ENCODE measurements at places on chromosomes 16 and 17.

GRCh38 chr17:49694847-49695697 is 12.7 kb downstream of the SLC35B1 start:
- DNase-seq: peak; percentile 64

- DNase-seq: no peak
Measured at GRCh38 chr16:78842950-78843349, 743.5 kb downstream of the WWOX start.

DNA sequence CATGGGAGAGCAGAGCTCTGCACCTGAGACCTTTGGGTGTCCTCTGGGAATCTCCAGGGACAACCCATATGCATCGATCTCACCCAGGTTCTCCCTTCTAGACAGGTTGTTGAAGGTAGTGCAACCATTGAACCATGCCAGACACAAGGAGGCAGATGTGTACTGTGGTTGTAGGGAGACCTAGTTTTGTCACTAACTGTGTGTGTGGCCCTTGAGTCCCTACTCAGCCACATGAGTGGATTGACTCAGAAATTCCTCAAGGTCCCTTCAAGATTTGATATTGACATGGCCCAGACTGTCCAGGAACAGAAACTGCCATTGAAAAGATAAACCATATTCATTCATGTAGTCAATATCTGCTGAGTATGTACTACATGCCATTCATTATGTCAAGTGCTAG is 396.4 kb upstream of the CCL2 start:
- DNase-seq: peak; percentile 59

DNA sequence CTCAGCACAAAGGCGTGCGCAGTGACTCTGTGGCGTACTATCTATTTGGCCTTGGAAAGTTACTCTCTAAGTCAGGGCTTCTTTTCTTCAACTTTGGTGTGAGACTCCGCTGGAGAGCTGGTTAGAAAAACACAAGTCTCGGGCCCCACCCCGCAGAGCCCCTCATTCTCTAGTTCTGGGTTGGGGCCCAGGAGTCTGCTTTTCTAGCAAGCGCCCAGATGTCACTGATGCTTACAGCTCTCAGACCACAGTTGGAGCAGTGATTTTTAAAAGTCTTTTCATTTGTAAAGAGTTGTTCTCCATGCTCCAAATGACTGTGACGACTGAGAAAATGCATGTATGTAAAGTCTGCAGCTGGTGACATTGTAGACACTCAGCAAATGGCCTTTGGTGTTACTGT is 582.3 kb downstream of the WWOX start:
- DNase-seq: no peak

- DNase-seq: no peak
Measured at GRCh38 chr16:60712144-60712543, 1324.1 kb downstream of the CDH8 start.

DNA sequence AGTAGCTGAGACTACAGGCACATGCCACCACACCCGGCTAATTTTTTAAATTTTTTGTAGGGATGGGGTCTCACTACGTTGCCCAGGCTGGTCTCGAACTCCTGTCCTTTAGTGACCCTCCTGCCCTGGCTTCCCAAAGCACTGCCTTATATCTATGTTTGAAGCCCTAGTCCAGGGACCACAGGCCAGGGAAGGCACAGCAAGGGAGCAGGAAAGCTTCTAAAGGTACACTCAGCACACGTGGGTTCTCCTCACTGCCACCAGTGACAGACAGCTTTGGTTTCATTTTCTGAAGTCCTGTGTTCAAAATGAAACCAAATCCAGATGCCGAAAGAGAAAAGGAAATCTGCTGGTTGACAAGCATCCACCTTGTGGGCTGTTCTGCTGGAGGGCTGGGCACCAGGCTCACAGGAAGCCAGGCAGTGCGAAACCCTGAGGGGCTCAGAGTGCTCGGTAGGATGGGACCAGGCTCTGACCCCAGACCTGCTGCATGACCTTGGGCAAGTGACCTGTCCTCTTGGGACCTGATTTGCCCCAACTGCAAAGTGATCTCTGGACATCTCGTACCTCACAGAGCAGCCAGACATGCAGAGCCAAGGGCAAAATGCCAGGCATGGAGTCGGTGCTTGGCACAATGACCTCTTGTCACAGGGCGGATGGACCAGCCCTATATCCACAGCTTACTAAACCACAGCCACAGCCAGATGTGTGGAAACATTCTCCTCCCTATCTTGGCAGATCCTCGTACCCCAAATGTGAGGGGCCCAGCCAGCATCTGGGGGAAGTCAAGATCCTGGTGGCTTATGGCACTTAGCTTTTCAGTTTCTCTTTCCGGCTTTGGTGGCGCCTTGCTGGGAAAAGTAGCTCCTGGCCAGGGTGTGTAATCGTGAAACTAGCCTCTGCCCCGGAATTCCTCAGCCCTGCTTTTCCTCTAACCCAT is 2.8 kb upstream of the SOCS1 start:
- no peak for DNase-seq

- no peak for DNase-seq
Measured at GRCh38 chr17:41451154-41451728, 10.5 kb upstream of the KRT38 start.

DNA sequence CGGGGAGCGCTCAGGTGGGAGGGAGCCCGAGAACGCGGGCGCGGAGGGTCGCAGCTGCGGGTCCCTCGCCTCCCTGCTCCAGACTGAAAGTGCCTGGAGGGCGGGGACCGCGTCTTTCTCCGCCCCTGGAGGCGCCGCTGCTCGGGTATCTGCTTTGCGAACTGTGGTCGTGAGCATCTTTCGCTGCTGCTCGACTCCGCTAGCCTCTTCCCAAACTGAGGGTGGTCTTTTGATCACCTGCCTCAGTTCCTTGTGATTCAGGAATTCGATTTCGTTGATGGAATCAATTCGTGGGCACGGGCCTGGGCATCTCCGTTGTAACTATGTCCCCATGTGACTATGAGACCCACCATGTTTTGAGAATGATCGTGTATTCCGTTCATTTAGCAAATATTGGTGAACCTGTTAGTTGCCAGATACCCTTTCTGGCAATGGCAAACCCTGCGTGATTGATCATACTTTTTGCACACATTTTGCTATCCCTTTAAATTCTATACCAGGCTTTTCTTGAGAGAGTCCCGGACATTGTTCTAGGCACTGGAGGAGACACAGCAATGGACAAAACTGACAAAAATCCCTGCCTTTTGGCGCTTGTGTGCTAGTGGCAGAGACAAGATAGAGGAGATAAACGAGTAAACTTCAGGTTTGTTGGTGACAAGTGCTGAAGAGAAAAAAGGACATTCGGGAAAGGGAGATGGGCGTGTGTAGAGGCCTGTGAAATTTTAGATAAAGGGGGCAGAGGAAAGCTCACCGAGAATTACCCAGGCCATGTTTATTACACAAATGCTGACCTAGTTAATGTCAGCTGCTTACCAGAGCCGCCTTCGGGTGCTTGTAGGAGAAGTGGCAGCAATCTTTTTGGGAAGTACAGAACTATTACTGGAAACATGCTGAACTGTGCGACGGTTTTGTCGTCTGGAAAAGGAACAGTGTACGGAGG is 948 bp downstream of the UTP18 start:
- no peak for DNase-seq

GRCh38 chr17:77129568-77130301 is 11.0 kb upstream of the SEC14L1 start:
- peak; percentile 75 for DNase-seq

- DNase-seq: no peak
Measured at GRCh38 chr16:29835926-29836325, 15.7 kb downstream of the MVP start.

- DNase-seq: no peak
Measured at GRCh38 chr16:24776501-24777220, 47.2 kb downstream of the TNRC6A start.

GRCh38 chr17:57370037-57370581 is 113.8 kb downstream of the MSI2 start:
- DNase-seq: peak; percentile 61

- no peak for DNase-seq
Measured at GRCh38 chr16:14013145-14013570, 58.0 kb upstream of the MRTFB start.

- no peak for DNase-seq
Measured at GRCh38 chr16:47847220-47847970, 308.4 kb downstream of the ABCC12 start.

GRCh38 chr16:1424028-1424427 is 3.5 kb upstream of the UQCC4 start:
- DNase-seq: no peak

DNA sequence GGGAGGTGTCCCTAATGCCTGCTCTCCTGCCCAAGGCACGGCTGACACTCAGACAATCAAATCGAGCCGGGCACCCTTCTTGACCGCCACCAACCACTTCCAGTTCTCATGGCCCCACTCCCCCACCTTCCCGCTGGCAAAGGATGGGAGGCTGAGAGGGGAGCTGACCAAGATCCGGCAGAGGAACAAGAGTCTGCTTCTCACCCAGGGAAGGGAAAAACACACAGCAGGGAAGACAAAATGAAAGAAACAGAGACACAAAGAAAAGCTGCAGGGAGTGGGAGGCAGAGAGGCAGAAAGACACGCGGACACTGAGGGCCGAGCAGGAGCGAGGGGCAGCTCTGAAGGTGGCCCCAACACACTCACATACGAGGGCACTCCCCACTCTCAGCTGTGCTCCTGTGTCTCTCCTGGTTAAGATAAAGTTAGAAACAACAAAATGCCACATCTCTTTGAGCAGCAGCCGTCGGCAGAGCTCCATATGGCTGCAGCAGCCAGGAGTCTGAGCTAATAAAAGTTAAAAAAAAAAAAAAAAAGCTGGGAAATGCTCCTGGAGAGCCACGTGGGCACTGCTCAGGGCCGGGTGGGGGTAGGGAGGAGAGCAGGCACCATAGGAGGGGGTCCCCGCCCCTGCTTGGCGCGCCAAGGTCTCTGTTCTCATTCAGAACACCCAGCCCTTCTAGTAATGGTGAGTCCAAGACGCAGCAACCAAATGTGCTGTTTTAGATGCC is 7.4 kb downstream of the LRRC75A start:
- DNase-seq: no peak

DNA sequence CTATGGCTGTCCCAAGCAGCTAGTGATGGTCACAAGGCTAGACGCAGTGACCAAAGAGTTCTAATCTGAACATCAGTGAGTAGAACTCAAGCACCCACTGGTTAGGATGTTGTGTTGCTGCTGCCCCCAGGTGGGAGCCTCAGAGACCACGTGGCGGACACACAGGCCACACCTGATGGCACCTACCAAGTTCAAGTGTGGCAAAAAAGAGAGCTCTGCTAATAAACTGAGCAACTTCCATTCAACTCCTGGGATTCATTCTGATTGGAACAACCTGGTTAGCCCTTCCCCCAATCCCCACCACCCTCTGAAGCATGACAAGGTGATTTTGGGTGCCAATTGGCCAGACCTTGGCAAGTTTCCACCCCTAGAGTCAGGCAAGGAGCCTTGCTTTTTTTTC is 3.5 kb upstream of the LCMT1 start:
- peak; percentile 37 for DNase-seq

- DNase-seq: peak; percentile 75
Measured at GRCh38 chr17:74190154-74190553, 13.3 kb upstream of the RPL38 start.

- DNase-seq: no peak
Measured at GRCh38 chr16:8370374-8371270, 219.7 kb downstream of the TMEM114 start.

DNA sequence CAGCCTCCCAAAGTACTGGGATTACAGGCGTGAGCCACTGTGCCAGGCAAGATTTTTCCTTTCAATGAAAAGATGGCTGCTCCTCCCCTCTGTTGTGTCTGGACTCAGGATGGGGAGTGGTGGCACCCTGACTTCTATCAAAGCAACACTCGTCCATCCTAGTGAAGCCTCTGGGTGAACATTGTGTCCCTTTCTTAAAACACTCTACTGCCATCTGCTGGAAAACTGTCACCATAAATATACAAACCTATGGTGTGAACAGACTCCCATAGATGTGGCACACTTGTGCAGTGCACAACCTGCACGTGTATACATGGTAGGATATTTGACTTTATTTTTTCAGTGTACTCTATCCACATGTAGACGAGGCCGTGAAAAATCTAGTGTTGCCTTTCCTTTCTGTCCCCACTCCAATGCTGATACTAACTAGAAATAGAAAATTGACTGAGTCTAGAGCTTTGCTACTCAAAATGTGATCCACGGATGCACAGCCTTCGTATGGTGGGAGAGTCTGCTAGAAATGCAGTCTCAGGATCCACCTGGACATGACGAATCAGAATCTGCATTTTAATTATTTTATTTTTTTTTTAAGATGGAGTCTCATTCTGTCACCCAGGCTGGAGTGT is 55.9 kb upstream of the PLCG2 start:
- peak; percentile 86 for DNase-seq

DNA sequence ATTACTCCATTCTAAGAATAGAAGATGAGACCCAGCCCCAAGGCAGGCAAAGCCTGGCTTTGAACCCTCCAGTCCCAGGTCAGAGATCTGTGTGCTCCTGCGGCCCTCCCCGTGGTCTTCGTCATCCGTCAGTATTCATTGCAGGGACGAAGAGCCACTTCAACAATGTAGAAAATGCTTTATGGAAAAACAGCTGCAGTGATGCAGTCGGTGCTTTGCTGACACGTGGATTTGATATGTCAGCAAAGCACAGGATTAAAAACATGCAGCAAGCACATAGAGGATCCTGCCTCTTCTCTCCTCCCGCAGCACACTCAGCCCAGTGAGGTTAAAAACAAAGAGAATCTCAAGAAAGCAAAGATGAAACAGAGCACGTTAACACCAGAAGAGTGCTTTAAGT is 117.1 kb upstream of the AXIN2 start:
- DNase-seq: no peak

GRCh38 chr17:38663964-38664644 is 10.7 kb downstream of the EPOP start:
- no peak for DNase-seq

DNA sequence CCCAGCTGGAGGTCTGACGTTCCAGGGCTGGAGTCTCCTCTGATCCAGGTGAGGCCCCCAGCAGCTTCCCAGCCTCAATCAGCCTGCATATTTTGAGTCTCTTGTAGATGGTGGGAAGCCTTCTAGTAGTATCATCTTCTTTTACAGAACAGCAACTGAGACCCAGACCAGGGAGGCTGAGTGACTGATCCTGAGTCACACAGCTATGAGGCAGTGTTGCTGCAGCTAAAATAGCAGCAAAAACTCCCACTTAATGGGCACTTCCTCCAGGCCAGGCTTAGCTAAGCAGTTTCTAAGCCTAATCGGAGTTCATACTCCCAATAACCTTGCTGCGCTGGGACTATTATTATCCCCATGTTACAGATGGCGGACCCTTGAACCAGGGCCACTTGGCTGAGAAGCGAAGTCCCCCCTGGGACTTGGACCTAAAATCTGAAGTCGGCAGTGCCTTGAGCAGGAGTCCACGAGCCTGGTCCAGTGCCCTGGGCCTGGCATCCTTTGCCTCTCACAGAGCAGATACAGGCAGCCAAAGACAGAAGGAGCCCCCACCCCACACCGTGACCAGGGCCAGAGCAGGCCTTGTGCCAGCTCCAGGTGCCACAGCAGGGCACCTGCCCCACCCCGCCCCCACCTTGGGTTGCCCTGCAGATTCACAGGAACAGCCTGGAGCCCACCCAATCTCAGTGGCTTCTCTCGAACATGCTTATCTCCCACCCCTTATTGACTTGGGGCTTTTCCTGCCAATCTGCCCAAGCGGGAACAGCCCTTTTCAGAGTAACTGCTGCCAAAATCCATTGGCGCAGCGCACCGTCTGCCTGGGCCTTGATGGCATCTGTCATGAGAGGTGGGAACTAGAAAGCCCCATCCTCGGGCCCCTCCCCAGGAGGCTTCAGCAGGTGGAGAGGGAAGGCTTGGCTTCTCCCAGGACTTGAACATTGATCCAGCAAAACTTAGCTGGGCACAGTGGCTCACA is 65.1 kb downstream of the SOCS1 start:
- no peak for DNase-seq

- no peak for DNase-seq
Measured at GRCh38 chr16:56275076-56275475, 83.8 kb downstream of the GNAO1 start.

- DNase-seq: no peak
Measured at GRCh38 chr17:63450551-63450950, 4.4 kb upstream of the CYB561 start.
